ENCODE measurements at places on chromosomes 13 and 19. TPM values are rescaled to one million over a fixed set of nuclear protein-coding genes. Genes with fewer than 3 reads are reported as not detected.

- DNase-seq = no peak
These were observed 162.1 kb downstream of the ZIC5 start for GRCh38 chr13:99809496-99809895.

DNA sequence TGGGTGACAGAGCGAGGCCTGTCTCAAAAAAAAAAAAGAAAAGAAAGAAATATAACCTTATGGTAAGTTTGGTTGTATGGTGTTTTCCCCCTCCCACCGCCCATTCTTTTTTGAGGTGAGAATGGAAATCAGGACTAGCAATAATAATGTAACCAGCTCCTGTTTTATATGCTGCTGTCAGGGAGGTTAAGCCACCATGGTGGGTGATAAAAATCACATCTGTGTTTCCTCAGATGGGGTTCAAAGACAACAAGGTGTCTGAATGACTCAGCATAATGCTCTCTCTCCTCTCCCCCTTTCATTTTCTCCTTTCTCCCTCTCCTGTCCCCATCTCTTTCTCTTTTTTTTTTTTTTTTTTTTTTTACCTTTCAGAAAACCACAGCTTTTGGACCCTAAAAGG, 28.3 kb upstream of the GARRE1 start:
- no peak for DNase-seq

DNA sequence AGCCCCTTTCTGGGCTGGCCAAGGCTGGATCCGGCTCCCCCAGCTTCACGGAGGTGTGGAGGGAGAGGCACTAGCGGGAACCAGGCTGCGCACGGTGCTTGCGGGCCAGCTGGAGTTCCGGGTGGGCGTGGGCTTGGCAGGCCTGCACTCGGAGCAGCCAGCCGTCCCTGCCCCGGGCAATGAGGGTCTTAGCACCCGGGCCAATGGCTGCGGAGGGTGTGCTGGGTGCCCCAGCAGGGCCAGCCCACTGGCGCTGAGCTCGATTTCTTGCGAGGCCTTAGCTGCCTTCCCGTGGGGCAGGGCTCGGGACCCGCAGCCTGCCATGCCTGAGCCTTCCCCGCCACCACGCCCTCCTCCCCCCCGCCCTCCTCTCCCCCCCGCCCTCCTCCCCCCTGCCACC, 2.6 kb upstream of the ZNF559 start:
- DNase-seq = no peak

- DNase-seq = no peak
These were observed 1.3 kb upstream of the HNRNPL start for GRCh38 chr19:38850976-38851621.

DNA sequence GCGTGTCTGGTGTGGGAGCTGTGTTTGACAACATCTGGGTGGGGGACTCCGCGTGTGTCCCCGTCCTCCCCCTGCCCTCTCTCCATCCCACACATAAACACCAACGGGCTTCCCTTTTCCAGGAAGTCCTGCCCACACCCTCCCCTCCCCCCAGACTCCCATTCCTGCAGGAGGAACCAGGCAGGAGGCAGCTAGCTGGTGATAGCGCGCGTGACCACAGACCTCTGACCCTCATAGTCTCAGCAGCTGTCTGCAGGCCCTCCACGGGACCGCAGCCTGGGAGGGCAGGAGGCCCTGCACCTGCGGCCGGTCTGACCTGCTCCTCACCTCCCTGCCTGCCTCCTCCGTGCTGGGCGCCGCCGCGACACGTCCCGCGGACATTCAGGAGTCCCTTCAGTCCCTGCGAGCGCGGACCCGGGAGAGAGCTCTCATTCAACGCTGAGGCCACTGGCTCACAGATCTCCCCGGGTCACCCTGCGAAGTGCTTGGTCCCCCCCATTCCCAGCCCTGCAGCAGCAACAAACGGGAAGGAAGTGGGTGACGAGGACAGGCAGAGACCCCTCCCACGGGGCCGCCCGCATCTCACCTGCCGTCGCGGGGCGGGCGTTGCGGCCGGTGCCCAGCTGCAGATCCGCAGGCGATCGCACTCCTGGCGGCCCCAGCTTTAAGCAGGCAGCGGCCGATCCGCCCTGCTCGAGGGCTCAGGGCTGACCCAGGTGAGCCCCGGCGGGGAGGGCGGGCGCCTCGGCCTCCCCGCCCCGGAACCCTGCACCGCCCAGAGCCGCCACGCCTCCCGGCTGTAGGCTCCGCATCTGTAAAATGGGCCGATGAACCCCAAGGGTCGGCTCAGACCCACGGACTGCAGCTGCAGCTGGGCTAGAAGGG, 1.1 kb upstream of the ACP5 start:
- peak; percentile 81 for DNase-seq

GRCh38 chr19:54684527-54684926, 21.7 kb downstream of the LILRB4 start:
- DNase-seq = peak; percentile 50

- DNase-seq = no peak
These were observed 63.3 kb downstream of the ZIC5 start for GRCh38 chr13:99908140-99908803.

GRCh38 chr19:47842941-47843340, 16.1 kb upstream of the TPRX2 start:
- DNase-seq = no peak

- peak; percentile 76 for DNase-seq
These were observed 6.3 kb upstream of the ZNF358 start for GRCh38 chr19:7509625-7510024.

DNA sequence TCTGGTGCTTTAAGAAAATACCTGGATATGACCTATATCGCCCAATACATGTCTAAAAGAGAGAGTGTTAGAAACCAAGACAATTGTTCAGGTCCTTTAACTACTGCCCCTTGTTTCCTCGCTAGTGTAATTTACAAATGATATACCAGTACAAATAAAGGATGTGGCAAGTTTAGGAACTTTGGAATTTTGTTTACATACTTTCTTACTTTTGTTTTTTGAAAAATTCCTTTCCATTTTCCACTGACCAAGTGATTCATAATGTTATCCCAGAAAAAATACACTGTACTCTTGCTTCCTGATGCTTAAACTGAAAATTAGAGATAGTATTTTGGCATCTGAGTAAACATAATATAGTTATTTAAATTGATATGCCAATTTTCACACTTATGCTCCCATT, 96.8 kb upstream of the CSNK1A1L start:
- DNase-seq = no peak

DNA sequence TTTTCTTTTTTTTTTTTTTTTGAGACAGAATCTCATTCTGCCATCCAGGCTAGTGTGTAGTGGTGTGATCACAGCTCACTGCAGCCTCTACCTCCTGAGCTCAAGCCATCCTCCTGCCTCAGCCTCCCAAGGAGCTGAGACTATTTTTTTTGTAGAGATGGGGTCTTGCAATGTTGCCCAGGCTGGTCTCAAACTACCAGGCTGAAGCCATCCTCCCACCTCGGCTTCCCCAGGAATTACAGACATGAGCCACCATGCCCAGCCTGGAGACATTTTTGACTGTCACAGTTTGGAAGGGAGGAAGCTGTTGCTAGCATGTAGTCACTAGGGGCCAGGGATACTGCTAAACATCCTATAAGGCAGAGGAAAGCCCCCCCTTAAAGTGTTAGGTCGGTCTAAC, 23.9 kb downstream of the ZIC5 start:
- DNase-seq = no peak

DNA sequence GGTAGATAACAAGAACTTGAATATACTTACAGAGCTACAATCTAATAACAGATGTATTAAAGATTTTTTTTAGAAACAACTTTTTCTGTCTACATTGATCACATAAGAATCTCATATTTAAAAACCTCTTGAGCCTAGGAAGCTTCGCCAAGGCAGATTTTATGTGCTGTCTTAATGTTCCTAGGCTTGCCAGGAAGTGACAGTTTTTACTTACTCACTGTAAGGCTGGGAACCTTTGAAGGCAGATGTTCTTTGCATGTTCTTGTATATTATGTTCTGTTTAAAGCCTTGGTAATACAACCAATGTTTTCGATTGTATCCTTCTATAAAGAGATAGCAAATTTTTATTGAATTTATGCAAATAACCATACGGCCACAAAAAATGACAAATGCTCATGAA, 492.7 kb downstream of the GPC5 start:
- no peak for DNase-seq

DNA sequence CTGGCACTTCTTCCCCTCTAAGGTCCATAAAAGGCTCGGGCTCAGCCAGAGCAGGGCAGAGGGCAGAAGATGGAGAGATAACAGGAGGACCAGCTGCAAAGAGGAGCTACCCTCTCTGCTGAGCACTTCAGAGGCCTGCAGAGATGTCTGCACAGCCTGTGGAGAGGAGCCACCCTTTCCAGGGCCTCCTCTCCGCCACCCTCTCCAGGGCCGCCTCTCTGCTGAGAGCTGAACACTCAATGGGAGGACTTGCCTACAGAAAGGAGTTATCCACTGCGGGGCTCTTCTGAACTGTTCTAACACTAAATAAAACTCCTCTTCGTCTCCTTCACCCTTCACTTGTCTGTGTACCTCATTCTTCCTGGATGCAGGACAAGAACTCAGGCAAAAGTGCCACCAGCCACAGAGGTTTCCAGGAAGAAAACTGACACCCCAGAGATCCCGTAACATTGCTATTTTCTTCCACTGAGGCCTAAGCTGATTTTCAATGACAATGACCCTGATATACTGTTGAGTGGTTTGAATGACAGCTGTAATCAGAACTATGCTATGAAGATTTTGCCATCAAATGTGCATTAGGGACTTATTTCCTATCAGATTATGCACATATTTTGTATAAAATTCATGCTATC, 16.2 kb upstream of the TSC22D1 start:
- no peak for DNase-seq

- no peak for DNase-seq
These were observed 23.5 kb downstream of the TDRD12 start for GRCh38 chr19:32743021-32743420.

GRCh38 chr13:34145061-34145460, 327.1 kb downstream of the RFC3 start:
- no peak for DNase-seq

DNA sequence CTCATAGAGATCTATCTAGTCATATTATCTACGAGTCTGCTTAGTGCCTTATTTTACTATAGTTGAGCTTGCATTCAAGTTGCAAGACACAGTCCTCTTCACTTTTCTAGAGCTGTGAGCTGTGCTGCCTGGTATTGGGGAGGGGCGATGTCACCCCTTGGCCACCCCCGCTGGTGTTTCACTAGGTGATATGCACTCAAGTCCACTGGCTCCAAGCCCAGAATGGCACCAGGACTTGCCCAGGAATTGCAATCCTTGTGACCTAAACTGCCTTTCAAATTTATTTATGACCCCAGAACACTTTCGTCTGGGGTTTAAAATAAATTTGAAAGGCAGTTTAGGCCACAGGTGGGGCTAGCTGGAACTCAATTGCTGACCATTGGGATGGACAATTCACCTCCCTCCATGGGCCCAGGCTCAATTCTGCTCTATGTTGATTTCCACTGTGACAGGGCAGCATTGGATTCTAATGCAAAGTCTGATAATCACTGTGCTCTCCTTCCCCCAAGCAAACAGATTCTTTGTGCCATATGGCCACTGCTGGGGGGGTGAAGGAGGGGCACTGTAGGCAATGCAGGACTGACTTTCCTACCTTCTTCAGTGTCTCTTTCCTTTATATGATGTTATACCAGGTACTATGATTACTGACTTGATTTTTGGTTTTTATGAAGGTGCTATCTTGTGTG, 1244.2 kb upstream of the MIR17HG start:
- no peak for DNase-seq

GRCh38 chr13:63446329-63446728, 2030.7 kb upstream of the PCDH20 start:
- no peak for DNase-seq

GRCh38 chr13:94548382-94548781, 47.6 kb downstream of the TGDS start:
- DNase-seq = peak; percentile 12

DNA sequence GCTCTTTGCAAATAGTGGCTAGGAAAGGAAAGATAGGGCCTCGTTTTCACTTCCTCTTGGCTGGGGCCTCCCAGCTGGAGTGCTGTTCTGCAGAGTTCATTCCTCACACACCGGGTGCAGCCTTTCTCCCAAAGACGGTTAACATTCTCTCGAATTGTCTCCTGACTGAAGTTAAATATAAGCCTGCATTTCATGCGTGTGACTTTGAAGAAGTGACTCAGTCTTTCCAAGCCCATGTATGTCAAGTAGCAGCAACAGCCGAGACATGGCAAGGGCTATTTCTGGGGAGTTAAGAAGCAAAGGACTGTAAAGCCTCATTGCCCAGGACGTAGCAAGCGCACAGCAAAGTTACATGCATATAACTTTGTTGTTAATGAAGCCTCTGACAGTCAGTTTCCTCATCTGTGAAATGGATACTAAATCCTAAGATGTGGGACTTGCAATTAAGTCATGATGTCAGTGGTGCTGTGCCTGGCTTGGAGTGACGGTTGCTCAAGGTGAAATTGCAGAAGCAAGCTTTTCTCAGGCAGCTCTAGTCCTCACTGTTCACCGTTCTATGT, 502.4 kb downstream of the MYO16 start:
- no peak for DNase-seq

DNA sequence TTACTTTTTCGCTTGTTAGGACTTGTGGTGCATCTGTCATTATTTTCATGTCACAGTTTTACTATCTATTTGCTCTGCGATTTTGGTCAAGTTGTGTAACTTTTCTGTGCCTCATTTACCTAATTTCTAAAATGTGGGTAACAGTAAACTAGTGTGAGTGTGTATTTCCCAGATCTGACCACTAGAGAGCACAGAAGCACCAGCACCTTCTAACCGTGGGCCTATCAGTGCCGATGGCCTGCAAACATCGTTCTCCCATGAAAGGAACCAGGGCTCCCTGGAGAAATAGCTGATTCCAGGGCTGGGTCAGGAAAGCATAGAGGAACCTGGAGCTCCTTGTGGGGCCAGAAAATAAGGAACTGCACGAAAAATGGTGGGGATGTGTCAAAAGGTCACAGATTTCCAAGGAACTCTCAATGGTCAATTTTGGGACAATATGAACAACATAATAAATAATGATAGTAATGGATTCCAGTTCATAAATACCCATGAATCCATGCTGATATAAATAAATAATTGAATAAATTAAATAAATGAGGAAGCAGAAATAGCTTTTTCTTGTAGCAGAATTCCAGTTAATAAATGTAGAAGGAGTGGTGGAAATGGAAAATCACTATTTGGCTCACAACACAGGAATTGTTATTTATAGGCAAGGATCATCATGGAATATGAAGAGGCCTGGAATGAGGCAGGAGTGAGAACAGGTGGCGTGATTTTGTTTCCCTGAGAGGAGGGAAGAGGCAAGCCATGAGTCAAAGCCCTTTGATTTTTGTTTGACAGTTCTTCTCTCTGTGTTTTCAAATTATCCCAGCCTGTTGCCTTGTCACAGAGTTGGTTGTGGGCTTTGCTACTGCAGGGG, 31.1 kb downstream of the CEACAM8 start:
- DNase-seq = peak; percentile 65

- no peak for DNase-seq
These were observed 690.9 kb downstream of the SLITRK6 start for GRCh38 chr13:85108356-85108755.

The LYPD4 gene
- not detected for polyA plus RNA-seq

The KLF1 gene
- polyA plus RNA-seq = 111 TPM

The ZNF208 gene
- polyA plus RNA-seq = 3.2 TPM

The ZNF749 gene
- polyA plus RNA-seq = 19.4 TPM

The FUT6 gene
- polyA plus RNA-seq = not detected

The ZNF146 gene
- 107 TPM for polyA plus RNA-seq

The LGI4 gene
- 1.1 TPM for polyA plus RNA-seq

The AP1M2 gene
- 1.1 TPM for polyA plus RNA-seq

The ZNF625 gene
- not detected for polyA plus RNA-seq

The KASH5 gene
- polyA plus RNA-seq = 3.2 TPM

The TMEM59L gene
- not detected for polyA plus RNA-seq
